ENCODE measurements at places on chromosomes 7 and 10. TPM values are rescaled to one million over a fixed set of nuclear protein-coding genes. Genes with fewer than 3 reads are reported as not detected.

The SYT15B gene
- total RNA-seq: not detected

The PON2 gene
- 35.8 TPM for total RNA-seq

- DNase-seq: no peak
Observed at GRCh38 chr7:94396037-94396431, 1.3 kb downstream of the COL1A2 start.

DNA sequence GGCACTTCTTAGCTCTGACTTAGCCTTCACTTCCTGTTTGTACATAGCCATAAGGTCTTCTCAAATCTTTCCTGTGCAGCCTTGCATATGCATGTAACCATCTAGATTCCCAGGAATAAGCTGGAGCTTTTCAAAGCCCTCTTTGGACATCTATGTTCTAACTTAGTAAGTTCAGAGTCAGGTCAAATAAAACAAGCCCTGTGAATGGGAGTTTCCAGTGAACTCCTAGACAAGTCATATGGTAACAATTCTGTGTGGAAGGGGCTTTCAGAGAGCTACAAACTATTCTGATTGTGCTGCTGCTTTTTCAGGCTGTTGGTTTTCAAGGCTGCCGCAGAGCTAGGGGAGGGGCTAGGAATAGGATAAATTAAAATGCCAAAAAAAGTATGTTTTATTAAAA lies 208.4 kb upstream of the AKR1E2 start:
- no peak for DNase-seq

The OTUD1 gene
- total RNA-seq: 6.2 TPM

GRCh38 chr10:72524489-72524888 lies 101.4 kb downstream of the MICU1 start:
- DNase-seq: no peak

DNA sequence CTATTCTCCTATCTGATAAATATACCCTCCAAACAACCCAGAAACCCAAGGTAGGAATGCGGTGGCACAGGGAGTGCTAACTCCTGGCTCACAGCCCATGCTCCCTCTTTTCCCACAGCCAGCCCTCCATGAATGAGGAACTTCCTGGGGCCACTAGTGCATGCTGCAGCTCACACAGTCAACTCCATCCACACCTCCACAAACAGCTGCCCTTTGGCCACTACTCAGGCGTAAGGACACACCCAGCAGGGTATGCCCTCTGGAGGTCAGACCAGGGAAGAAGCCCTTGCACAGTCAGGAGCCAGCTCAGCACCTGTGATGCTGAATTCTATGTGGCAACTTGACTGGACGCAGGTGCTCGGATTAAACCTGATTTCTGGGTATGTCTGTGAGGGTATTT lies 85.2 kb upstream of the PIK3CG start:
- peak; percentile 42 for DNase-seq

Measured in H7 (cell line).